Activated CD4-positive, CD25-positive, alpha-beta regulatory T cell treated with anti-CD3 and anti-CD28 coated beads, Interleukin-2, amount 50 U/mL, for 24 hours (primary cell): ENCODE measurements at places on chromosomes 2 and 18.

- ATAC-seq: no peak
Measured at GRCh38 chr2:145203891-145204290, 684.0 kb upstream of the ZEB2 start.

- ATAC-seq: no peak
Measured at GRCh38 chr2:45616658-45617411, 5.8 kb upstream of the SRBD1 start.

DNA sequence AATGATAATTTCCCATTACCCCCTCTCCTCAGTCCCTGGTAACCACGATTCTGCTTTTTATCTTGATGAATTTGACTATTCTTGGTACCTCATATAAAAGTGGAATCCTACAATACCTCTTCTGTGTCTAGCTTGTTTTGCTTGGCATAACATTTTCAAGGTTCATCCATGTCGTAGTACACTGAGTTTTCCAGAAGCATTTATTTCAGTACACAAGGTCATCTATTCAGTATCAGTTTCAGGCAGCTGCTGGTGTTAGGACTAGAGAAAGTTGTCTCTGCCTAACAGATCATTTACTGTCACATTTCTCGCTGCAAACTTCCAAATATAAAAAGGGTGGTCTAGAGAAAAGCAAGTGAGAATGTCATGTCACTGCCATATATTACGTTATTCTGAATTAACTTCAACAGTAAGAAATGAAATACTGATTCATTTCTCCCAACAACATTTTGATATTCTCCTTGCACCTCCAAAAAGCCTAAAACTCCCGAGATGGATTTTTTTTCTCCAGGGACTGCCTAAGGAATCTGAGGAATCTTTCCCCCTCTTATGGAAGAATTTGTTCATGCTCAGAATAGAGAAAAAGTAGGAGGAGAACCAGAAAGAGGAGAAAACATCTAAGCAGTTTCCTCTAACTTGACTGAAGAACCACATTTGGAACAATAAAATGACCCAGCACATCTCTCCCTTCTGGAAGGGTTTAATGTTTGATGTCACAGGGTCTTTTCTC, 36.0 kb downstream of the CDK15 start:
- no peak for ATAC-seq

- no peak for ATAC-seq
Measured at GRCh38 chr2:205212357-205212756, 469.9 kb upstream of the NRP2 start.

DNA sequence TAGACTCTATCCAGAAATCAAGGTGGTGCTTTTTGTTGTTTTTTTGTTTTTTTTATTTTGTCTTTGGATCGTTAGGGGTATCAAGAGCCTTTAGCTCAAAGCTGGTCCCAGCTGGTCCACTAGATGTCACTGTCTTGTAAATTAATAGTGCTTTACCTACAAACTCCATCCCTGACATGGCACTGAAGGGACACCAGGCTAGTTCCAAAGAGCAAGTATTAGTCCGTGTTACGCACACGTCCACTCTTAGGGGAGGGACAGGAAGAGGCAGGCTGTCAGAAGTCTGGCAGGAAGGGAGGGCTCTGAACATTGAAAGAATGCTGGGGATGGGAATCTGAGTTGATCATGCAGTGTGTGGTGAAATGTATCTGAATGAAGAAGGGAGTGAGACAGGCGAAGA, 85.9 kb upstream of the CCBE1 start:
- no peak for ATAC-seq

GRCh38 chr2:109194620-109194937, 65.6 kb downstream of the SH3RF3 start:
- no peak for ATAC-seq

- ATAC-seq: no peak
Measured at GRCh38 chr2:215052404-215052803, 86.0 kb downstream of the ABCA12 start.

DNA sequence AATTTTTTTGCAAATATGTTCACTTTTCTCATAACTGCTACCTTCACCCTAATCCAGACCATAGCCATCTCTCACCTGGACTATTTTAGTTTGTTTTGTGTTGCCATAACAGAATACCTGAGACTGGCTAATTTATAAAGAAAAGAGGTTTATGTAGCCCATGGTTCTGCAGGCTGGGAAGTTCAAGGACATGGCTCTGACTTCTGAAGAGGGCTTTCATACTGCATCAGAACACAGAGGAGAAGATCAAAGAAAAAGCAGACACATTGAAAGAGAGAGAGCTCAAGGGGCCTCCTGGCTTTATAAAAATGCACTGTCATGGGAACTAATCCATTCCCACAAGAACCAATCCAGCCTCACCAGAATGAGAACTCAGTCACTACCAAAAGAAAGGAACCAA, 25.0 kb upstream of the DDX18 start:
- no peak for ATAC-seq

DNA sequence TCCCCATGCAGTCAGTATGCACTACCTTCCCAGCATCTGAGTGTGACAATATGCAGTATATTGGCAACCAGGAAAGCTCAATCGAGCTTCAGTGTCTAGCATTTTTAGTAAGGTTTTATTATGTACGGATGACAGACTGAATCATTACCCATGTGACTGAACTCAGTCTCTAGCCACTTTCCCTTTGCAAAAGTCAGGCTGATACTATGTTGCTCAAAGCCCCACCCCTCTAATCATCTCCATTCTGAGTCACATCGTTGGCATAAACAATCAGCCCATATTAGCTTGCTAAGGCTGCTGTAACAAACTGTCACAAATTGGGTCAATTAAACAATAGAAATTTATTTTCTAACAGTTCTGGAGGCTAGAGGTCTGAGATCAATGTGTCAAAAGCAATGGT, 25.8 kb upstream of the SRD5A2 start:
- no peak for ATAC-seq

DNA sequence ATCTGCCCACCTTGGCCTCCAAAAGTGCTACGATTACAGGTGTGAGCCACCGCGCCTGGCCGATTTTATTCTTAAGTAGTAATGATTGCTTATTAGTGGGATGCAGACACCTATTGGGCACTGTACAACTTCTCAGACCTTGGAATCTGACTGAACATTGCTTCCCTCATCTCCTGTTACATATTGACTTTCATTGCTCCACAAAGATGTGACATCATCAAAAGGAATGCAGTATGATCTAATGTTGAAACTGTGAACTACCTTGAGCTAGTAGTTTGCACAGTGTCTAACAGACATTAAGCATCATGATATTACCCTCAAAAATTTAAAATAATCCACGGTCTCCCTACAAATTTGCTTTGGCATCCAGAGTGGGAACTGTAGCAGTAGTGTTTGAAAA, 109.8 kb upstream of the SIX2 start:
- ATAC-seq: no peak

DNA sequence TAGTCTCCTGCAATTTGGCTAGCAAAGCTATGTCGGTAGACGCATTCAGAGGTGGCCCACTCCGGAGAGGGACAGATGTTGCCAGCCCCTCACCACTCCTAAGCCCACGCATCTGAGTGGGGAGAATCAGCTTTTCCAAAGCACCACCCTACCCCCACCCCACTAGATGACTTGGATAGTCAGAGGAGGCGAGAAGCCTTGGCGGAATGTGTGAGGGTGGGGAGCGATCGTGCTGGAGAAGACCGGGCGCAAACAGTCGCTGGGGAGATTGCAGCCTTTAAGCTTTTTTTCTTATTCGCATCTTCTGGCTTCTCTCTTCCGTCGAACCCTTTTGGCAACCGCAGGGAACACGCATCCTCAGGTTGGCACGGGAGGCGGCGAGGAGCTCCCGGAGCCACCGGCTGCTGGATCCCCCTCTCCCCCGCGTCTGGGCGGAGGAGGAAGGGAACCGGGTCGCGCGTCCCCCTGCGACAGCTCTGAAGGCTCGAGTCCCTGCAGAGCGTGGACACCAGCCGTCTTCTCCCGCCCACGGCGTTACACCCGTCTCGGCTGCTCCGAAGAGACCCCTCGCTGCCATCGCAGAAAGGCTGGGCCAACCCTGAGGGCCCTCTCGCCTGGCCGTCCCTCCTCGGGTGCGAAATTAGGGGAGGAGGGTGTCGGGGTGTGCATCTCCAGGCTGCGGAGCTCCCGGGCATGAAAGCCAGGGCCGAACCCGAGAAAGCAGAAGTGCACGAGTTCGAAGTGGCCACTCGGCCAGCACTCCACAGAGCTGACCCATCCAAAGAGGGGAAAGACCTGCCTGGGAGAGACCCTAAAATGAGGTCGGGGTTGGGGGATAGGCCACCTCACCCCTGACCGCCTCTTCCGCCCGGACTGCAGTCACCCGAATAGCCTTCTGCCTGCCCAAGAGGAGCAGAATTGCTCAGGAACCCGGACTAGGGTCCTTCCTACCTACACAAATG, 12.2 kb downstream of the EVX2 start:
- no peak for ATAC-seq

GRCh38 chr2:66577321-66578053, 142.6 kb downstream of the MEIS1 start:
- ATAC-seq: no peak

DNA sequence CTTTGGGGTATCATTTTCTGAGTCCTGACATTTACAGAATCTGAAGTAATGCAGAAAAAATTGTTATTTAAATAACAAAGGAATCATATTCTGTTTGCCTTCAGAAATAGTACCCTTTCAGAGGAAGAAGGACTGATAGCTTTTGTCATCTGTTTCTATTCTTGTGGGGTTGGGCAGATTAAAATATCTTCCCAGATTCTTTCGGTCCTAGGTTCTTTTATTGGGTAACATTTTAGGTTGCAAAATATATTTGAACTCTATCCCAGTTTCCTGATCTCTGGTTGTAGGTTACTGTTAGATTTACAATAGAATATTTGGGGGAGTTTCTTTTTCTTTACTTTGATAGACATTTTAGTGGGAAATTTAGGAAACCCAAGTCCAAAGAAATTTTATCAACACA, 550.5 kb downstream of the SPAG16 start:
- ATAC-seq: no peak

DNA sequence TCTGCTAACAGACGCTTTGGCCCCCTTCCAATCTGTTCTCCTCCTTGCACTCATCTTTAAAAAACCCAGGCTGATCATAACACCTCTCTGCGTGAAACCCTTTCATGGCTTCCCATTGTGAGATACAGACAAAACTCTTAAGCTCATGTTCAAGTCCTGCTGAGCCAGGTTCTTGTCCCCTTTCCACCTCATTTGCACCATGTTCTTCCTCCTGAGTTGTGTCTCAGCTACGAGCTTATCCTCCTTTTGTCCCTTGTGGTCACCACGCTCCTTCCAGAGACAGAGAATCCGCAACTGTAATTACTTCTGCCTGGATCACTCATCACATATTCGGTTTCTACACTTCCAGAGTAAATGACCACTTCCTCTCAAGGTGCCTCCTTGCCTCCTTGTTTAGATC, 238.8 kb downstream of the ACTR3 start:
- no peak for ATAC-seq

DNA sequence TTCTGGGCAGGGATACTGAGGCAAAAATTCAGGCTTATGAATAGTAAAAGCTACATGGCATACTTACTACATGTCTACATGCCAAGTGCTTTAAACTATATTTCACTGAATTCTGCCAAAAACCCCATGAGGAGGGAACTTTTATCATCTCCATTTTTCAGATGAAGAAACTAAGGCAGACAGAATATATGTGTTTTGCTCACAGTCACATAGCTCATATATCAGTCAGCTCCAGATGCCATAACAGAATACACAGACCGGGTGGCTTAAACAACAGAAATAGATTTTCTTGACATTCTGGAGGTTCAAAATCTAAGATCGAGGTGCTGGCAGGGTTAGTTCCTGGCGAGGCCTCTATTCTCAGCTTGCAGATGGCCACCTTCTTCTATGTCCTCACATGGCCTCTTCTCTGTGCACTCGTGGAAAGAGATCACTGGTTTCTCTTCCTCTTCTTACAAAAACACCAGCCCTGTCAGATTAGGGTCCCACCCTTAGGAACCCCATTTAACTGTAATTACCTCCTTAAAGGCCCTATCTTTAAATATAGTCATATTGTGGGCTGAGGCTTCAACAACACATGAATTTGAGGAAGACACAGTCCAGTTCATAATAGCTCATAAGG, 27.1 kb upstream of the CREB1 start:
- ATAC-seq: no peak

DNA sequence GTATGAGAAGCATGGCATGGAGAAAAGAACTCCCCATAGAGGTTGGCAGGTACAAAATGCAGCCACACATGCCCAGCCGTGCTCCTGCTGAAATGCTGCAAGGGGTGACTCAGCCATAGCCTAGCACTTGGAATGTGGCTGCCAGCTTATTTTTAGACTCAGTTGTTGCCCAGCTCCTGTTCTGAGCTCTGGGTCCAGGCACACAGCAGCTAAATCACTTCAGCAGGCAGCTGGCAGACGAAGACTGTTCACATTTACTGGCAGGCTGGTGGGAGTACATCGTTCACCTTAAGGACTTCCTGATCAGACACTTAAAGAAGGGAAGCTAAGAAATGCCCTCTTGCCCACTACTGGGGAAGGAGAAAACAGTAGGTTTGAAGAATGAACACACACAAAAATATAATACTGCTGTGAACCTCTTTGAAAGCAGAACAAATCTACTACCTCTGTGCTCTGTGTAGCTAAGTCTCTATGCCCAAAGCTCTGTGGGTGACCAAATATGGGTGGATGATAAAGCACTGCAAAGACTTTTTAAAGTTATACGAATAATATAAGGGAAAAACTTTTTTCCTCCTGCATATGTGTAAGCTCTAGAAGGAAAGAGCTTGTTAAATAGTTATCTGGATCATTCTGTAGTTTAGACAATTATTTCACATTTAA, 146.1 kb downstream of the LNPK start:
- ATAC-seq: no peak

- ATAC-seq: no peak
Measured at GRCh38 chr2:218557941-218558340, 10.2 kb downstream of the USP37 start.

- ATAC-seq: no peak
Measured at GRCh38 chr2:16870491-16871076, 204.9 kb upstream of the CYRIA start.

DNA sequence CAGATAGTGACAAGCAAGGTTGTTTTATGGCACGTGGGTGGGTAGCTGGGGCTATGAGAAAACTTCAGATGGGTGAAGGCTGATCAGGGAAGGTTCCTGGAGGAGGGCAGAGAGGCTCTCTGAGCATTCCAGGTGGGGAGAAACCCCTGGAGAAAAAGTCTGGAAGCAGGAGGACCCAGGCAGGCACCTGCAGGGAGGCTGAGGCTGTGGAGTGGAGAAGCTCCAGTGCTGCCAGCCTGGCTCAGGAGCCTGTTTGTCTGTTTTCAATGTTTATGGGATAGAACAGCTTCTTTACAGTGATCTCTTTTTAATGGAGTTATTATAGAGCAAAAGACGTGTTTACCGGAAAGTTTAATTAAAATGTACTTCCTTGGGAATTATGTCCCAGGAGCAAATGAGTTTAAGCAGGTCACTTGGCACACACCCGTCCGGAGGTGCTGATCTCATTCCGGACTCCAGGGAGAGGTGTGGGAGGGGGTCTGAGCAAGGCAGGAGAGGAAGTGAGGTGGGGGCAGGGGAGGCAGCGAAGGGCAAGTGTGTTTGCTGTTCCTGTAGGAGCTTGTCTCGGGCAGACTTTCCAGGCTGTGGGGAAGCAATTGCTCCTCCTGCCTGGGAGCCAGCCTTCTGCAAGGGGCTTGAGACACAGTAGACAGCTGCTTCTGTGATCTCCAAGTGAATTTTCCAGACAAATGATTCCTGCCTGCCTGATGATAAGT, 239.5 kb downstream of the MYCN start:
- no peak for ATAC-seq
